Progenitor cell of endocrine pancreas (in vitro differentiated cells): ENCODE measurements at places on chromosomes 3 and 15. TPM values are rescaled to one million over a fixed set of nuclear protein-coding genes. Genes with fewer than 3 reads are reported as not detected.
A peak's percentile ranks its signal among the peaks of the same experiment; 100 is the strongest.

NEDD4 gene
- total RNA-seq, result 12.3 and 14.2 TPM in 2 replicates

SEC62 gene
- total RNA-seq, result 94.6 and 103 TPM in 2 replicates

GRCh38 chr15:90986790-90987507 is 7.4 kb downstream of the PRC1 start:
- DNase-seq, result no peak

STRC gene
- 0.81 and 1.6 TPM in 2 replicates for total RNA-seq

DNA sequence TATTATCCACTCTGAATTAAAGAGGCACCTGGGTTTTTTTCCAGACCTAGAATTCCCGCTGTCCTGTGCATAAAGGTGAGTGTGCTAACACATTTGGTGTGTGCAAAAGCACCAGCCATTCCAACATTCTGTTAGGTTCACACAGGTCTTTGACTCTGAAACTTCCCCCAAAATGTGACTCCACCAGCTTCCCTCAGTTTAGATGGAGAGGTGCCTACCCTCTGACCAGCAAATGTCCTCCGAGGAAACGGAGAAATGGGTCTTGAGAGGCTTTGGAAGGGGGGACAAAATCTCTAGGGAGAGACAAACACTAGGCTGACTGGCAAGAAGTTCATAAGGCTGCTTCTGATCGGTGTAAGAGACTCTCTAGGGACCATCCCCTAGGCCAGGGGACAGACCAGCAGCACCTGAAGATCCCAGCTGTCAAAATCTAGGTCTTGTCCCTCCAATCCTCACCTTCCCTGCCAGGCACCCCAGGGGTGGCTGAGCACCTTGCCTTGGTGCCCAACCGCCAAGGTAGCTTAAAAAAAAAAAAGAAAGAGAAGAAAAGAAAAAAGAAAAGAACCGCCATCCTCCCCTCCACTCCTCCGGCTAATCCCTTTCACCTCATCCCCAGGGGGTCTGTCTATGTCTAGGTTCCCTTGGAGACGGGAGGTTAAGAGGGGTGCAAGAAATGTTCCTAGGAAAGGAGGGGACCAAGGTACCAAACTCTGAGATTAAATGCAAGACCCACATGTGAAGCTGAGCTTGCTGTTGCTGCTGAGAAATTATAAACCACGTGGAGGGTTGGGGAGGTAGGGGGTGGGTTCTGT is 2.0 kb upstream of the MECOM start:
- no peak for DNase-seq

DNA sequence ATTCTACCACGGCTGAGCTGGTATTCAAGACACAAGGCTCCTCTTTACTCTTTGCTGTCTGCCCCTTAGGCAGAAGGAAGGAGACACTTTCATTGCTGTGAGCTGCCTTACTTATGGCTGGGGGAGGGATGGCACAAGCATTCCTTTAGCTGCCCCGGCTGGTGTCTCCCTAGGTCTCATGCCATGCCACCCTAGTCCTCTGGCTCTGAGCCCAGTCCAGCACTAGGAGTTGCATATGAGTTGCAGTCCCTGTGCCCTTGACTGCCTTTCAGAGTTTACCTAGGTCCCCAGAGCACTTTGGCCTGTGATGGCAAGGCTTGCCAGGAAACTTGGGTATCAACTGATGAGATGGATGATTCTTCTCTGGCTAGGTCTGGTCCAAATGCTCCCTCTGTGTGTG is 296.4 kb downstream of the RBMS3 start:
- DNase-seq, result no peak

DNA sequence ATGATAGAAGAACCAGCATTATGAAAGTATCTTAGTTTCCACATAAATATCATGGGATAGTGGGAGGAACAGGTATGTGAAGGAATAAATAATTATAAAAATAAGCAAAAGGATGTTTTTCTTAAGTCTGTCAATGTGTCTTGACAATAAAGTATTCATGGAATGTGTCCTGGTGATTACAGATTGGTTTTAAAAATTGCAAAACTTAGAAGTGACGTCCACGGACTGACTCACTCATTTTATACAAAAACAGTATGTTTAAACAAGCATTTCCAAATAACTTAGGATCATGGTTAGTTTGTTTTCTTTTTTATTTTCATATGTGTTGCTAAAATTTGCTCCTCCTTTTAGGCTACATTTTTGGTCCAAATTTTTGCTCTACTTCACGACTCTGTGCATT is 687.0 kb upstream of the NECTIN3 start:
- no peak for DNase-seq

DNA sequence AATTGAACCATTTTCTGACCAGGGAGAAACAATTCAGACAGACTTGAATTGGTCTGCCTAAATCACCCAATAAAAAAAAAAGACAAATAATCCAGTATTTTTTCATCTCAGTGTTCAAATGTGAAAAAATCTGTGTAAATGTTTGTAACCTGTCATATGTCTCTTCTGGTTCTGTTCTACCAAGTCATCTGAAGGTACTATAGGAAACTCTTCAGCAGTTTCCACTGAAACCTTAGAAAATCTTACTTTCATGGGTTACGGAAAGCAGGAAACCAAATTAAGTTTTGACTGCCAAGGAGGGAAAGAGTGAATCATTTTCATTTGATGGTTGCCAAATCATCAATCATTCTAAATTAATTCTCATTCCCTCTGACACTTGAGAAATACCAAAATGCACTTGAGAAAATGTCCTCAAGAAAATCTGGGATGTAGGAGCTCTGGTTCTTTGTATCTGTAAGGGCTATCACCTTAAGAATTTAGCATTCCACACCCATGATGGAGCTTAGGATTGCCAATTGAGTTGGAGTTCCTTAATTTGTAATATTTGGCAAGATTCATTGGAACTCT is 278.2 kb upstream of the KCNH8 start:
- no peak for DNase-seq

DNA sequence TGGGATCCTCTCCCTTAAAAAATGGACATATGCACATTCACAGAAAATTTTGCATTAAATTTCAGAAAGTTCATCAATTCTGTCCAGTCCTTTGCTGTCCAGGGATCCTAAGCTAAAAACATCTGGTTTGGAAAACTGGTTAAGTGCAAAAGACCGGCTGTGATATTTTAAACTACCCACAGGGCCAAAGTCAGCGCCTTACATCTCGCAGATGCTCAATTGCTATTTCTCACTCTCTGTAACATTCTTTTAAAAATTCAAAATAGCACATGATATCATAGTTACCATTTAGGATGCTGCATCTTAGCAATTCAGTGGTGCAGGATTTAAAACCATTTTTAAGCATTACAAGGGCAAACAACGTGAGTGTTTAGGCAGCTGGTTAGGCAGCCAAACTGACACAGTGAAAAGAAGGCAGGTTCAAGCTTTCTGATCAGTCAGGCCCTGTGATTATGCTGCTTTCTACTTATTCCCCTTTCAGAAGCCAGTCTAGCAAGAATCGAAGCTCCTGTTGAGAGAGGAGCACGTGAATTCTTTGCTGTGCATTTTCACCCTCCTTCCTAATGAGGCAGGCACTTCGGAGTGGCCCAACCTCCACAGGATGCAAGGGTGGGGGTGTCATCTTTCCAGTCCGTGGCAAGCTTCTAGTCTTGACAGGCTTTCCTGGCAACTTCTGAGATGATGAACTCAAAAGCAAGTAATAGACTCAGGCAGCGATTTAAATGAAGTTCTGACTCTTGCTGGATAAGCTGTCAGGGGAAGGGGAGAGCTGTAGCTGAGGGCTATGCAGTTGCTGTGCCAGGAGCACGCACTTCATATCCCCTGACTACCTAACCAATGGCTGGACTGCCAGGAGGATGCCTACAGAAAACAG is 8.8 kb downstream of the PRICKLE2 start:
- DNase-seq, result no peak

- DNase-seq, result peak; percentile 30
These were observed at the start of gene UBE2E1 for GRCh38 chr3:23805633-23806533. TSS of gene UBE2E1 (plus strand) at chr3:23805955. CDS start at chr3:23807270, 1,315 bp downstream.

TF gene
- total RNA-seq, result 3.8 and 4.4 TPM in 2 replicates

- no peak for DNase-seq
These were observed 28.6 kb downstream of the TASOR start for GRCh38 chr3:56654460-56654859.

SCN11A gene
- total RNA-seq, result 1.5 and 1.6 TPM in 2 replicates

DNA sequence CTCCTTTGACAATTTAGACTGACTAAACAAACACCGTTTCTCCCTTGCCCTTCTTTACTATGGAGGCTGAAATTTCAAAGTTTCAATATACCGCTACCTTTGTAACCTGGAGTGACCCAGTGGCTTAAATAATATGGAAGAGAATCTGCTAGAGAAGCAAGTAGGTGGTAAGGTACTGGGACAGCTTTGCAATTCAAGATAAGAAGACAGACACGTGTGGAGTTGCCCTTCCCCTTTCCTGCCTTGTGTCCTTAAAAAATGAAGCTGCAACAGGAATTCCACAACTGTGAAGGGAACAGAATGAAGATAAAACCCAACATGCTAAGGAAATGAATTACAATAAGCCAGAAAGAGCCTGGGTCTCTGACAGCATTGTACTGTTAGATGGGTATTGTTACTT is 26.4 kb downstream of the CBLB start:
- no peak for DNase-seq

ITIH3 gene
- 0.87 and 1.2 TPM in 2 replicates for total RNA-seq

LRRC49 gene
- 23.4 and 23.6 TPM in 2 replicates for total RNA-seq

- DNase-seq, result no peak
These were observed 12.4 kb upstream of the CCDC80 start for GRCh38 chr3:112653209-112653871.

DNA sequence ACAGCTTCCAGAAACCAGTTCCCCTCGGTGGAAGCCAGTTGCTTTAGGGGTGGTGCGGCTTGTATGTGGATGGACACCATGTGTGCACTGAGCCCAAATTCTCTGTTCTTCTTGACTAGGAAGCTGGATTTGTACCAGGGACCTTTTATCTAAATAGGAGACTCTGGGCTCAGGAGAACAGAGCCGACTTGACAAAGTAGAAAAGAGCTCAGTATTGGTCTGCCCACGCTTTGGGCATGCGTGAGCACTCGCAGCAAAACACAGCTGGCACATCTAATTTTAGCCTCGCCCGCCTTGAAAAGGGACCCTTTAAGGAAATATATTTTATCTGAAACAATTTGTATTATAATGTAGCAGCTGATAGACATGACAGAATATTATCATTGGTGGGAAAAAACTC is 1.1 kb upstream of the RBMS3 start:
- no peak for DNase-seq

FOXL2 gene
- total RNA-seq, result 0.09 and 0.12 TPM in 2 replicates

DNA sequence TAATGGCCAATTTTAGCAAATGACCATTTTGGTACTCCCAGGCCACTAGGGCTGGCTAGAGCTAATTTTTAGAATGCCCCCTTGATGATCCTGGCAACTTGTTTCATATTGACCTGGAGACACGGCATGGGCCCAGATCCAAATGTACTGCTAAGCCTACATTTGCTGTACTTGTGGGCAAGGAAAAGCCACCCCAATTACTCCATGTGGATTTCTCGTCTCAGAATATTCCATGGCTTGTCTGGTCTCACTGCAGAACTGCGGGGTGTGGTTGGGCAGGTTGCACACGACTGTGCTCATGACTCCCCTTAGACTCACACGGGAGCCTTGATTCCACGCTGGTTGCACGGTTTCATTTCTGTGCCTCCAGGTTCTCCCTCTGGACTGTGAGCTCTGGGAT is 140.9 kb downstream of the RPLP1 start:
- no peak for DNase-seq

DNAH1 gene
- 11.6 and 14.0 TPM in 2 replicates for total RNA-seq

C2CD4A gene
- total RNA-seq, result 0.17 and 0.20 TPM in 2 replicates

KLHL6 gene
- total RNA-seq, result 0.12 TPM in 1 of 2 replicates, not detected in the other

GRCh38 chr3:10511809-10512494 is 6.6 kb upstream of the ATP2B2 start:
- no peak for DNase-seq

GRCh38 chr3:8658306-8659212 is 14.0 kb upstream of the SSUH2 start:
- DNase-seq, result peak; percentile 16

DNA sequence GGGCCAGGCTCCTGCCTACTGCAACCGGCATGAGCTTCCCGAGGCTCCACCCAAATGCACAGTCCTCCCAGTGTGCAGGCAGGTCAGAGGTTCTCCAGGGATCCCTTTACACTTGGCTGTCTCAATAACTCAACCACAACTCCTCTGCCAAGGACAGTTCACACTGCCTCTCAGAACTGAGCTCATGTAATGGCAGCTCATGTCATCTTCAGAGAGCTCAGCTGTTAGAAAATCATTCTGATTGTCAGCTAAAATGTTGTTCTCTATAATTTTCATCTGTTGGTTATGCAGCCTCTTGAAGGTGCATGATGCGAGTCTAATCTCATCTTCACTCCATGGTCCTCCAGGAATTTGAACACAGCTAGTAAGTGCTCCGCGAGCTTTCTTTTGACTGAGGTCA is 76.7 kb downstream of the SST start:
- DNase-seq, result no peak

ALDH1A3 gene
- total RNA-seq, result 0.33 and 0.41 TPM in 2 replicates

VEPH1 gene
- total RNA-seq, result 12.3 and 14.5 TPM in 2 replicates

BFSP2 gene
- not detected in 2 replicates for total RNA-seq

DNA sequence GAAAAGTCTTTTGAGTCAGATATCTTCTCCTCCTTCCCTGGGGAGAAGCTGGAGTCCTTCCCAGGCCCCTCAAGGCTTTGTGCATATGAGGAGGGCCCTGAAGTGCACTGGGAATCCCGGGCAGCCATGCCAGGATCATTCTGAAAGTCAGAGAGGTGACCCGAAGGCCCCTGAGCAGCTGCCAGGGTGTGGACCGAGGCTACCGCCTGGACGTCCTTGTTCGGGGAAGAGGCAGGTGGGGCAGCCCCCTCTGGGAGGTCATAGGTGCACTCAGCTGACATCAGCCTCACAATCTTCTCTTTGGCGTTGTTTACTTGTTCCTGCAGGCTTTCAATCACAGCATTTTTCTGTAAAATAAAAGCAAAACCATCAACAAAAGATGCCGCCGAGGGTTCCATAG is 73.8 kb upstream of the GSK3B start:
- no peak for DNase-seq

GRCh38 chr15:39665629-39666250 is 84.9 kb downstream of the THBS1 start:
- DNase-seq, result no peak

KBTBD13 gene
- not detected in 2 replicates for total RNA-seq

- no peak for DNase-seq
These were observed 53.5 kb downstream of the WWTR1 start for GRCh38 chr3:149604125-149604875.

TEX55 gene
- not detected in 2 replicates for total RNA-seq

ANKRD34C gene
- total RNA-seq, result not detected in 2 replicates

DNA sequence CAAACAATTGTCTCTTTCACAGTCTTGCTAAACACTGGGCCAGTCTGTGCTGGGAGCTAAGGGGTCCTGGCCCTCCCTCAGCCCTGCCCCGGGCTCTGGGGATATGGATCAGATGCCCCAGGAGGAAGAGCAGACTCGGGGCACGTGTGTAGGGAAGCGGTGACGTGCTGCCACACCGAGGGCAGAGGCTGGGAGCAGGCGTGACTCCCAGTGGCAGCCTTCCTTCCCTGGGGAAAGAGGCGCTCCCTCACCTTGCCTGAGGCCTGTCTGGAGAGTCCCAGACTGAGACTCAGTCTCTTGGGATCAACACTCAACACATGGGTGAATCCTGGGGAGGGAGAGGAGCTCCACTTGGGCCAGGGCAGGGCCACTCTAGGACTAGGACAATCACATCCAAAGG is 54.1 kb upstream of the GRIP2 start:
- no peak for DNase-seq

LRTM1 gene
- total RNA-seq, result not detected in 2 replicates

TP63 gene
- total RNA-seq, result 0.72 and 1.6 TPM in 2 replicates
